Kidney tubule cell (primary cell): ENCODE measurements at places on chromosomes 6 and 20.

DNA sequence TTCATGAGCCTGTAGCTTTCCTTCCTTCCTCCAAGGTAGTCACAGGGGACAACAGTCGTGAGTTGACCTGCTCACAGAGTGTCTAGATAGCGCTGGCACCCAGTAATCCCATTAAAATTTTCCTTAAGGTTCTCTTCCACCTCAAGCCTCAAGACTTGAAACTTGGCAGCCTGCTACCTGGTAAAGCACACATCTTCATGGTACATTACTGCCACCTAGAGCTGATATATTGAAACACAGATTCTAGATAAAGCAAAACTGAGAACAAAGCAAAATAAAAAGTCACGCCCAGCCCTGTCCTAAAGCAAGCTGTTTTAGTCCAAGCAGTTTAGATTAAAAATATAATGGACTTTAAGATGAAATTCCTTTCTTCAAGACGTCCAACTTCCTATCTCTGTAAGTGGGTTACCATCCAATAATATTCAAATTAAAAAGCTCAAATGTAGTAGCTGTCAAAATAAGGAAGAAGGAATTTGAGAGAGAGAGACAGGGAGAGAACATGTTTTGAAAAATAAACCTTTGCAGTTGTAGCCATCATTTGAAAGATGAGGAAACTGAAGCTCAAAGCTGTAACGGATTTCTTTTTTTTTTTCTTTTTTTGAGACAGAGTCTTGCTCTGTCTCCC is 50.7 kb upstream of the CD83 start:
- DNase-seq: peak; percentile 82

DNA sequence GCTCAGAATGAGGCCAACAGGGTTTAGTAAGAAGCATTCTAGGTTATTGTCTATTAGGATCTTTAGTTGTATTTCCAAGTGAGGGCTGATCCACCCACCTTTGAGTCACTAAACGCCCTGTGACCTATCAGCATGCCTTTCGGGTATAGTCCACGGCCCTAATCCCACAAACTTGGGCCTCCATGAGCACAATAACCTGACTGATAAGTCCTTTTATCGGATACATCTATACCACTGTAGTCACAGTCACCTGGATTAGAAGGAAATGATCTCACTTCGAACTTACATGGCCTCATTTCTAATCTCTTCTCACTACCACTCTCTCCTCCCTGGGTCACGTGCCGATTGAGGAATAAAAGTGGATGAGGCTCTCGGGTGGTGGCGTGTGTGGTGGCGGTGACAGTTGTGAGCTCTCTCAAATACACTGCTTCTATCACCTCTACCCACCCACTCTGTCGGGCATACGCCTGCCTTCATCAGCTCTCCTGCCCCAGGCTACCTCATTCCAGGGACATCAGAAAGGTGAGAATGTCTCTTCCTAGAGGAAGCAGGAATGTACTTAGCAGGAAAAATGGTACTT is 65.2 kb downstream of the TRAM2 start:
- peak; percentile 11 for DNase-seq

- no peak for DNase-seq
Measured at GRCh38 chr6:152637296-152638047, at the start of gene SYNE1. SYNE1 (minus strand) TSS chr6:152637362; CDS start chr6:152628331, 9,031 bp downstream.

DNA sequence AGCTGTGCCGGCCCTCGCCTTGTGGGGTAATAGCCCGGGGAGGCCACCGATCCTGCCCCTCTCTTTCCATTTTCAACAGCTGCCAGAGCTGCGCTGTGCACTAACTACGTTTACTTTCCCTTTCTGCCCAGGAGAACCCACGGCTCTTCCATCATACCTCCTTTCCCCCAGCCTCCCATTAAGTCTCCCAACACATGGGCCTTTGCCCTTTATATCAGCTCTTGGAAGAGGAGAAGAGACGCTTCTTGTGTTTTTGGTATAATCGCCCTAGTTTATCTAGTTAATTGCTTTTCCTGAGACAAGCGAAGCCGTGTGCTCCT is 637 bp downstream of the UBR2 start:
- no peak for DNase-seq

DNA sequence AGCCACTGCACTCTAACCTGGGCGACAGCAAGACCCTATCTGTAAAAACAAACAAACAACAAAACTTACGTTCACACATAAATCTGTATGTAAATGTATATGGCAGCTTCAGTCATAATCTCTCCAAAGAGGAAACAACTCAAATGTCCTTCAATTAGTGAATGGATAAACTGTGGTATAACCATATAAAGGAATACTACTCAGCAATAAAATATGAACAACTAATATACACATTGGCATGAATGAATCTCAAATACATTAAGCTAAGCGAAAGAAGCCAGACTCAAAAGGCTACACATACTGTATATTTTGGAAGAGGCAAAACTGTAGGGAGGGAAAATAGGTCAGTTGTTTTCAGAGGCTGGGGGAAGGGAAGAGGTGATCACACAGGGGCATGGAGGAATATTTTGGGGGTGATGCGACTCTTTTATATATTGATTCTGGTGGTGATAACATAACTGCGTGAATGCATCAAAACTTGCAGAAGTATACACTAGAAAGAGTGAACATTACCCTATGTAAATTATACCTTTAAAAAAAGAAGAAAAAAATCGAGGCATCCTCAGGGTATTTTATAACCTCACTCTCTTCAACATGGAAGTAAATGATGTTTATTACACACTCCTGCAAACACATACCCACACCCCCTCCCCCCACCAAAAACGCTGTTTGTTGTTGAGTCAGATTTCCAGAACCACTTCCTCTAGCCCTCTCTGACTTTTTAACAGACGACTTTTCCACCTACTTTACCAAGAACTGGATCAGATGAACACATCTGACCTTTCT is 115.2 kb upstream of the RNF24 start:
- peak; percentile 76 for DNase-seq

DNA sequence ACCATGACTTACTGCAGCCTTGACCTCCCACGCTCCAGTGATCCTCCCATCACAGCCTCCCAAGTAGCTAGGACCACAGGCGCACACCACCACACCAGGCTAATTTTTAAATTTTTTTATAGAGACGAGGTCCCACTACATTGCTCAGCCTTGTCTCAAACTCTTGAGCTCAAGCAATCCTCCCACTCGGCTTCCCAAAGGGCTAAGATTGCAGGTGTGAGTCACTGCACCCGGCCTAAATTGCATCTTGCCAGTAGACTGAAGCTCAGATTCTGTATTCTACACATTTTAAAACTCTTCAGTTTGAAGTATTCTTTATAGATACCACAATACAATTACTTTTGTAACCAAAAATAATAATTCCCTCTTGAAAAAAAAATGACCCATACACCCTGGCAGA is 11.4 kb downstream of the NUDT3 start:
- no peak for DNase-seq

- DNase-seq: no peak
Measured at GRCh38 chr6:146878168-146878951, 279.6 kb downstream of the ADGB start.

DNA sequence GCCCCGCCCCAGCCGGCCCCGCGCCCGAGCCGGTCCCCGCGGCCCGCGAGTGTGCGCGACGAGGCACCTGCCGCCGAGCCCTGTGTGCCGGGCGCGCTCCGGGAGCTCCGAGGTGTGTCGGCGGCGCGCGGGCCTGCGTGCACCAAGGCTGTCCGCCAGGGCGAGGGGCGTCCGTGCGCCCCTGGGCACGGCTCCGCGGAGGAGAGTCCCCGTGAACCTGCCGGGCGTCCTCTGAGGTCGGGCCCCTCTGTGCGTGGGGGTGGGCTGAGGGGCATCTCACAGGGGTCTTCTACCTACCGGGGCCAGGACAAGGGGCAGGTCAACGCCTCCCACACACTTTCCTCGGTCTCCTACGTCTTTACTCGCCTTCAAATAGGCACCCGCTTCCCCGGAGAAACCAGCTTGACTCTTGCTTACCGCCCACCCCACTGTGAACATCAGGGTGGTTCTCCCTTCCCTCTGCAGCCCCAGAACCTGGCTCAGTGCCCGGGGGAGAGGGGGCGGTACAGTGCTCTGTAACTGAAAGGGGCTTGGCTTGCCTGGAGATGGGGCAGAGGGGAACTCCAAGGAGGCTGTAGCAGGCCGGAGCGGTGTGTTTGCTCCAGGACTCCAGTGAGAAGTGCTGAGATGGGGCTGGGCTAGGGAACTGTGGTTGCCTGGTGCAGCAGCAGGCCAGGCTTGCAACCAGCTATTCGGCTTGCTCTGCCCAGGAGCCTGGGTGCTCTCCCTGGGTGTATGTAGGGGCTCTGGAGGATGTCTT is at the start of gene SAMD10:
TSS of gene SAMD10 (minus strand) at position 86 of the 760 bp plus-strand sequence. CDS start 175 bp downstream, outside the sequence.
- peak; percentile 68 for DNase-seq

DNA sequence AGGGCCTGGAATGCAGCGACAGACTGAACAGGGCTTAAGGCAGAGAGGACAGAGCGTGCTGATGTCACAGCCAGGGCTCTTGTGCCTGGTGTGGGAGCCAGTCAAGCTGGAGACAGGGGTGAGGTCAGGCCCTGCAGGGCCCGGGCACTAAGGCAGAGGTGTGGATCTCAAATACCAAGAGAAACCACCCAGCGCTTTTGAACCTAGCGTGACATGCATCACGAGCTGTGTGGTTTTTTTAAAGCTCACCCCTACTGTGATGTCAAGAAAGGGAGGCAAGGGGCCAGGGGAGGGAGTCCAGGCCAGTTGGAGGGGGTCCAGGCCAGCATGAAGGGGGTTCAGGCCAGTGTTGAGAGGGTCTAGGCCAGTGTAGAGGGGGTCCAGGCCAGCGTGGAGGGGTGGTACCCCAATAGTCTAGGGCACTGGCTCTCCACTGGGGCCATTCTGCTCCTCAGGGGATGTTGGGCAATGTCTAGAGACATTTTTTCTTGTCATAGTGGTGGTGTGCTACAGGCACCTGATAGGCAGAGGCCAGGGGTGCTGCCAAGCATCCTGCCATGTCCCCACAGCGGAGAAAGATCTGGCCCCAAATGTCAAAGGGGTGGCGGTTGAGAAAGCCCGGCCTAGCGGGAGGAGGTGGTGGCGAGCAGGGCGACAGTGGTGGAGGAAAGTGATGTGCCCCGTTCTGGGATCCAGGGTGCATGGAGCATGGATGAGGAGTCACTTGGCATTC is 42.6 kb downstream of the RBM38 start:
- no peak for DNase-seq

DNA sequence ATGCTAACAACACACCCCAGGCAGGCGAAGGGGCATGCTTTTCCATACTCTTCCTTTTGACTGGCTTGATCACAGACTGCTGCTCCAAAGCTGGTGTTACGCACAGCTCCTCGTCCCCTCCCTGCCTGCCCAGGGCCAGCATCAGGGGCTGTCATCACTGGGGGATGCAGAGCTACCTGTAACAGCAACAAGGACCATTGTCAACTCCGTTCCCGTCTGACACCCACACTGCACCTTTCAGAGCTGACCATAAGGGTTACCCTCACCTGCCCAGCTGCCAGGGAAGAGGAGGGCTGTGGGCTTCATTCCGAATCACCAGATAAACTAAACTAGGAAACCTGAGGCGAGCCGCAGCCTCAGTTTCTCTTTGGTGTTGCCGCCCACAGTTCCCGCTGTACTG is 15.4 kb downstream of the NQO2 start:
- no peak for DNase-seq

DNA sequence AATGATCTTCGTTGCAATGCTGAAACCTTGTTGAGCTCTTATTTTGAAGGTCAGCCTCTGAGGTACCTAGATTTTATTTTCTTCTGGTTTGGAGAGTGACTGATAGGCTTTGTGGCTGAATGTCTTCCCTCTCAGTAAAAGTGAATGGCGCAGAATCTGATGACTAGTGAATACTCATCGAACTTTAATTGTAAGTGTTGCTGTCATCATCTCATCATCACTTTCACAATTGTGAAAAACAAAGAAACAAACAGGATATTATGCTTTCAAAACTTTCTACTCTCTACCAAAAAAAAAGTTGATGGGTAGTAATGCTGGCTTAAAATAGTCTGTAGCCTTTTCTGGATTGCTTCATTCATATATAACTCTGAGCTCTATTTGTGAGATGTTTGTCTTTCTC is 239.5 kb upstream of the RAB32 start:
- no peak for DNase-seq

- DNase-seq: no peak
Measured at GRCh38 chr6:166839569-166839968, 116.8 kb downstream of the RNASET2 start.

DNA sequence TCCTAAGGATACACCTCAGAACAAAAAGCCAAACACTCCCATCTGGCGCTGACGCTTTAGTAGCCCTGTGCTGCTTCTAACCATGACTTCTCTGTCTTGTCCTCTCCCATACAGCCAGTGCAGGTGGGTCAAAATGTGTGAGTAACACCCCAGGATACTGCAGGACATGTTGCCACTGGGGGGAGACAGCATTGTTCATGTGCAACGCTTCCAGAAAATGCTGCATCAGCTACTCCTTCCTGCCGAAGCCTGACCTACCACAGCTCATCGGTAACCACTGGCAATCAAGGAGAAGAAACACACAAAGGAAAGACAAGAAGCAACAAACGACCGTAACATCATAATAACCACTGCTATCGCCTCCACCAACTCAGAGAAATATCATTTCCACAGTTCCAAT is 1.4 kb downstream of the DEFB132 start:
- peak; percentile 44 for DNase-seq

DNA sequence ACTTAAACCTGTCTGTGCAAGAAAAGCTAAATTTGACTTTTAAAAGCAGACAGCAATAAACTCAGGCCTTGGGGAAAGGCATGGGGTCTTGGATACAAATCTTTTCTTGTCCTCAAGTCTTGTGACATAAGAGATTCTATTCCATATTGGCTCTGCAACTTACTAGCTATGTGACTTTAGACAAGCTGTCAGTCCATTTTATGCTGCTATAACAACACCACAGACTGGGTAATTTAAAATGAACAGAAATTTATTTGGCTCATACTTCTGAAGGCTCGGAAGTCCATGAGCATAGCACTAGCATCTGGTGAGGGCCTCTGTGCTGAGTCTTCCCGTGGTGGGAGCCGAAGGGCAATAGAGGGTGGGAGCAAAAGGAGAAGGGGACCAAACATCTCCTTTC is 246.0 kb upstream of the MOCS1 start:
- DNase-seq: no peak

DNA sequence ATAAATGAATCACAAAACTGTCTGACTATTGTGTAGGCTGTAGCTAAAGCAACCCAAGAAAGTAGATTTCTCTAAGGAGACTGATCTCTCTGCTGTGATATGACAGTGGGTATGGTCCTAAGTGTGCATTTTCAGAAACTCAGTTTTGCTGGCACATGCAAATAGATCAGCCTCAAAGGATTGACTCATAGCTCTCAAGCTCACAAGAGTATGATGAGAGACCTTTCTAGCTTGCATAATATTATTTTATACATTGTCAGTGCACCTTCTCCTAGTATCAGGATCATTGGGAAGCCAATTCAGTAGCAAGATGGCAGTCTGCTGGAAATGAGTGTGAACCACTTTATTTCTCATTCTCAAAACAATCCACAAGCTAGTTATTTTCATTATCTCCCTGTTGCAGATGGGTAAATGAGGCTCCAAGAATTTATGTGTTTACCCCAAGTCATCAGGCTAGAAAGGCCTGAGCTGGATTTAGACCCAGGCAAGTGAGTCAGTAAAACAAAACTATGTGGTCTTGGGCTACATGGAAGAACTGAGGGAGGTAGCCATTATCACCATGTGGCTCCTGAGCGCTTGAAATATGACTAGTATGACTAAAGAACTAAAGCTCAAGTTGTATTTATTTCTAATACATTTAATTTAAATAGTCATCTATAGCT is 27.9 kb upstream of the PLCB4 start:
- peak; percentile 56 for DNase-seq

GRCh38 chr20:49115564-49115963 is 69.5 kb downstream of the CSE1L start:
- DNase-seq: no peak
